ENCODE measurements at places on chromosomes 3 and 15.

DNA sequence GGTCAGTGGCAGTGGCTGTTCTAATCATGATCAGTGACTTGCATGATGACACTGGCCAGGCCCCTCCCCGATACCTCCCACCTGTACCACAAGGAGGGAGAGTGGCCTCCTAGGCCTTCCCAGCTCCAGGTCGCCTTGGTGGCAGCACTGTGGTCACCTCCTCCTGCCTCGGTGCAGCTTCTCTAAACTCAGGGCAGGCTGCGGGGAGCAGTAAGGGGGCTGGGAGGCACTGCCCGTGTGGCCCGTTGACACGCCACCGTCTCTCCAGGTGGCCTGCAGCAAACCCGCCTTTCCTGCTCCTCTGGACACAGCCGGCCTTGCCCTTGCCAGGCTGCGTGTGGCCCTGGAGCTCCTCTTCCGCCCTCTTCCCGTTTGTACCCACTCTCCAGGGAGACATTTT is 184.1 kb downstream of the XXYLT1 start:
- no peak for DNase-seq

- DNase-seq: no peak
Observed at GRCh38 chr3:53109891-53110771, 20.1 kb downstream of the RFT1 start.

GRCh38 chr3:45057557-45057956 is 31.5 kb downstream of the CLEC3B start:
- no peak for DNase-seq

DNA sequence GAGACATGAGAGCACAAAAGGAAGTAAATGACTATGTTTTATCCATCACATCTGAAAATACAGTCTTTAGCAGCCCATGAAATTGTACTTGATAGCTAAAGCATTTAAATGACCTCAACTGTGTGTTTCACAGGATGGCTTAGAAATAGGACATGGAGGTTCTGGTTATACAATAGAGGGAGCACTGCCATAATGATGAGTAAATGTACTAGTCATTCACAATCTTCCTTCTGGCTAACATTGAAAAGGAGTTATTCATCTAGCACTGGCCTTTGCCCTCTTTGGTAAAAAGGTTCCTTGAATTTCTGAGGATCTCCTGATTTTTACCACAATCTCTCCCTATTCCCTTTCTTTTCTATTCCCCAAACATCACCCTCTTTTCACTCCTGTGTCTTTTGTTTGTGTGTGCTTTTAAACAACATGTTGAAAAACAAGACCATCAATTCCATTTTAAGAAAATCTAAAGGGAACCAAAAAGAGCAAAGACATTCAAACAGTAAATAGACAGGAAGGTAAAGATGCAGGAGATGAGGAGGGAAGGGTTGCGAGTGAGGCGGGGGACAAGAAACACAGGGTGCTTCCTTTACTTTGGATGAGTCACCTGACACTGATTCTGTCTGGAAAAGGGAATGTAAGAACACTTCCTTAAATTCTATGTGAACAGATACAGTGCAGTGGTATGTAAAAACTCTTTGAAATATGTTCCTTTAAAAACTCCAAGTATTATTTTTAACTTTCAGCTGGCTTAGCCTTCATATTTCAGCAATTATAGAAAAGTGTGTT is 619.0 kb downstream of the MECOM start:
- DNase-seq: no peak

GRCh38 chr15:52551762-52552161 is 17.1 kb downstream of the ARPP19 start:
- DNase-seq: no peak

- no peak for DNase-seq
Observed at GRCh38 chr3:141594357-141594756, 107.5 kb downstream of the RASA2 start.

DNA sequence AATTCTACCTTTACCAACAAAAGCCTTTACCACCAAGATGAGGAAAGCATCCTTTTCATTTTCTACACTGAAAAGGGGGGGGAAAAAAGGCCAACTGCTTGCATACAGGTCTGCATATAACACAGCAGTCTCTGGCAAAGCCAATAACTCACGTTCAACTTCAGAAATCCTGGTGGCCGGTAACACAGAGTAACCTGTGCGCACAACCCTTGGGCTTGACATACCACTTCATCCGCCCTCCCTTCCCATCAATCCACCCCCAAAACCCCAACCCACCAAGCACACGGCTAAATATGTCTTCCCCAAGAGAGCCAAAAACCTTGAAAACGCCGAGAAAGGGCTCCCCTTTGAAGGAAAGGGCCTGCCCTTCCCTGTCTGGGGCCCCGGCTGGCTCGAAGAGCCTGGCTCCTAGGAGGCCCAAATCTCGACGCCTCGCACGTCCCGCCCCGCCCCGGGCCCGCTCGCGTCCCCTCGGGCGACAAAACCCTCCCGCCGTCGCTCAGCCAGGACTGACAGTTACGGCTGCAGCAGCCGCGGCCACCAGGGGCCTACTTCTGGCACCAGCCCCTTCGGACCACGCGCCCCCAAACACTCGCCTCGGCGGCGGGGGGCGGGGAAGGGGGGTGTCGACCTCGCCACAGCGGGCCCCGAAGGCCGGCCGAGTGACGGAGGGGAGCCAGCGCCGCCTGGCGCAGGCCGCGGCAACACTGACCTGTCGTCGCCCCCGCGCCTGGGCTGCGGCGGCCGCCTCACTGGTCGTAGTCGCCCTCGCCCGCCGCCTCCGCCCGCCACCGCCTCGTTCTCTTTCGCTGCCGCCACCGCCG is 835 bp downstream of the UBE3A start:
- no peak for DNase-seq

- no peak for DNase-seq
Observed at GRCh38 chr3:58419780-58420507, 13.7 kb downstream of the PDHB start.
